ENCODE measurements at places on chromosomes 11 and 22.

DNA sequence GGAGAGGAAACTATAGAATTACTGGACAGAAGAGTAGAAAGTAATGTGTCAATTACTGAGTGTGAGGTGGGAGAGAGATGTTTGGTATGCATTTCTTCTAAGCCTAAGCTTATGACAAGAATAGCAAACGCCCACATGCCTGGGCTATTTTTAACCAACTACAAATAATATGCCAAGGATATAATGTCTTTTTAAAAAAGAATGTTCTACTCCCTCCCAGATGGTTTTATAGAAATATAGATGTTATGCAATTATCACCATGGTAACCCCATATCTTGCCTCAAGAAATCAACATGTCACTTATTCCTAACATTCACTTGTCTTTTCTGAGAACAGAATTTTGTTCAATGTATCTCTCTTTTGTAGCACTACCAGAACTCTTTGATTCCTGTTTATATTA is 996.7 kb upstream of the CHORDC1 start:
- no peak for DNase-seq

GRCh38 chr11:92123540-92123939 is 101.1 kb upstream of the FAT3 start:
- DNase-seq = no peak

- DNase-seq = no peak
Measured at GRCh38 chr11:96384156-96384555, 5.6 kb downstream of the CCDC82 start.

DNA sequence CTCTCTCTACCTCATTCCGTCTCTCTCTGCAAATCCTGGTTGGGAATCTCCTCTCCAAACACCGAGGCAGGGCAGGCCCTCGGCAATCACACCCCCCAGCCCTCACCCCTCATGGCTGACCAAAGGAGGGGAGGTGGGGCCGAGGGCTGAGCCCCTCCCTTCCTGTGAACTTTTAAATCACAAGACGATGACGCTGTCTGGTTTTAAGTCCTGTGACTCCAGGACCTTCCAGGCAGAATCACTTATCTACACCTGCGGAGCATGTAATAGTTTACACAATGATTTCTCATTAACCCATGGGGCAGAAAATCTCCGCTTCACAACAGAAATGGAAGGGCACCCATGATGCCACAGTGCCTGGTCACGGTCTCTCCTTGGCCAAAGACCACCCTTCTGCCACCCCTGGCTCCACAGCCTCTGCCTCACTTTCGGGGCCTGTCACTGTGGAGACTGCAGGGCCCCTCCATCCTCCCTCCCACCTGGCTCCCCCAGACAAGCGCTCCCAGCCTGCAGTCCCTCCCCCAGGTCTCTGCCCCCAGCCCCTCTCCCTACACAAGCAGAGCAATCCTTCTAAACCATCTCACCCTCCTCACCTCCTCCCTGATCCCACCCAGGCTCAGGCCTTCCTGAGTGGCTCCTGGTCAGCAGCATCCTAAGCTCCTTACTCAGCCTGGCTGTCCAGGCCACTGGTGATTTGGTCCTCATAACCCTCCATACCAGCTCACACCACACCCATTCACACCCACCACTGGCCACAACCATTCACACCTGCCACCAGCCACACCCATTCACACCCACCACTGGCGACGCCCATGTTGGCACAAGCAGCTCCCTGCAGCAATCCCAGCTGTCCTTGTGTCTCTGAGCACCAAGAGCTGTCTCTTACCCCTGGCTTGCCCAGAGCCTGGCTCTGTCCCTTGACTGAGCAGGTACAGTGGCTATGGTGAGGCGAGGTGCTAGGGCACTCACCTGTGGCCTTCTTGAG is 30.7 kb upstream of the ARFGAP3 start:
- no peak for DNase-seq

DNA sequence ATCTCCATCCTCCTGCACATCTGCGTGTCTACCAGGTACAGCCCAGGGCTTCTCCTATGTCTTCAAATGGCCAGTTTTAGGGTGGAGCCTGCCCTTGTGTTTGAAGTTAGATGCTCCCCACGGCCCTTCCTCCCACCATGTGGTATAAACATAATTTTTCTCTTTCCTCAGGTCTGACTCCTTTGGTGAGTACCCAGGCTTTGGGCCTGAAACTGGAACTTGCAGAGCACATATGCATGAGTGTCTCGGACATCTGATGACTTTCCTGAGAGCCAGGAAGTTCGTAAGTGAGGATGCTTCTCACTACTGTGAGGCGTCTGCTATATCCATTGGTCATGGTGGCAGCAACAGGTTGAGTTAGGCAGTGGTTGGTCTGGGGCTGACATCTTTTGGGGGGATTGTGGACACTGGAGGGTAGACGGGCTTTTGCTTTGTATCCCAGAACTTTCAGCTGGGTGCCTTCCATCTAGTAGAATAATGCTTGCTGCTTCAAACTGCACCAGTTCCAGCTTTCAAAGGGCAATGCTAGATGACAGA is 16.2 kb downstream of the CSRP3 start:
- DNase-seq = no peak

DNA sequence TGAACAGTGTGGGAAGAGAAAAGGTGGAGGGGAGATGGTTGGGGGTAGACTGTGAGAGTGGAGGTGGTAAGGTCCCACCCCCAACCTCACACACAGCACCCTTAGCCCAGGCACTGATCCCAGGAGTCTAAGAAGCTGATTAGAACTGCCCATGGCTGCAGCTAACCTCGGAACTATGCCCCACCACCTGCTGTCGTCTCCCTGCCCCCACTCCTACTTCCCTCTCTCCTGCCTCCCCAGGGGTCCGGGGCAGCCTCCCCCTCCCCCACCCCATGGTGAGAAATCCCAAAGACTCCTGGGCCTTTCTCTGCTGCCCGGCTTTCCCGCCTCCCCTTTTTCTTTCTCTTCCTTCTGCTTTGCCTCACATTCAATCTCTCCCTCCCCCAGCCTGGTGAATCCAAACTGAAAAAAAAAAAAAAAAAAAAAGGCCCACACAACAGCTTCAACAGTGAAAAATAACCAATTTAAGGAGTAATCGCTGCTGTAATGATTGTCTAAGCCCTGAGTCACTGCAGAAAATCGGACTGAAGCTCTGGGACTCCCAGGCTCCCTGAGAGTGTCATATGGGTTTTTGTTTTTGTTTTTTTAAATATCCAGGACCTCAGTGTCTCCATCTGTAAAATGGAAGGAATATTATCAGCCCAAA is 9.6 kb upstream of the TP53I11 start:
- no peak for DNase-seq
